ENCODE measurements at places on chromosomes 12 and 14.

DNA sequence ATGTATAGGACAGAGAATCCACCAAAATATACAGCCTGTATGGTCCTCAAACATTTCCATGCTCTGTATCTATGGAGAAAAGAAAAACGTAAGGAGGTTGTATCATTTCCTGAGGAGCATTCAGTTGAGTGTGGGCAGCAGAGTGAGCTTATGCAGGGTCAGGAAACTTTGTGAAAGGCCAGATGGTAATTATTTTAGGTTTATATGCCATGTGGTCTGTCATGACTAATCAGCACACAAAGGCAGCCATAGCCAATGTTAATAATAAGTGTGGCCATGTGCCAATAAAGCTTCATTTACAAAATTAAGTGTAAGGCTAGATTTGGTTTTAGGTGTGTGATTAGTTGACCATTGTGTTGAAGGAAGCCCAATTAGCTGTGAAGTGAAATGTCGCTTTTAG is 33.2 kb upstream of the A2M start:
- H3K4me3 ChIP-seq, result no peak overlapping the region
- H3K36me3 ChIP-seq, result no peaks in the 10 kb centered on the region
- no peak for DNase-seq
- H3K27ac ChIP-seq, result no peak overlapping the region
- H3K27me3 ChIP-seq, result no peaks in the 10 kb centered on the region
- H3K4me1 ChIP-seq, result no peaks in the 10 kb centered on the region

- no peak for DNase-seq
- no peak overlapping the region for H3K27ac ChIP-seq
- no peaks in the 10 kb centered on the region for H3K27me3 ChIP-seq
- no peaks in the 10 kb centered on the region for H3K4me1 ChIP-seq
Observed at GRCh38 chr12:131209082-131210070, 255.7 kb downstream of the ADGRD1 start.

DNA sequence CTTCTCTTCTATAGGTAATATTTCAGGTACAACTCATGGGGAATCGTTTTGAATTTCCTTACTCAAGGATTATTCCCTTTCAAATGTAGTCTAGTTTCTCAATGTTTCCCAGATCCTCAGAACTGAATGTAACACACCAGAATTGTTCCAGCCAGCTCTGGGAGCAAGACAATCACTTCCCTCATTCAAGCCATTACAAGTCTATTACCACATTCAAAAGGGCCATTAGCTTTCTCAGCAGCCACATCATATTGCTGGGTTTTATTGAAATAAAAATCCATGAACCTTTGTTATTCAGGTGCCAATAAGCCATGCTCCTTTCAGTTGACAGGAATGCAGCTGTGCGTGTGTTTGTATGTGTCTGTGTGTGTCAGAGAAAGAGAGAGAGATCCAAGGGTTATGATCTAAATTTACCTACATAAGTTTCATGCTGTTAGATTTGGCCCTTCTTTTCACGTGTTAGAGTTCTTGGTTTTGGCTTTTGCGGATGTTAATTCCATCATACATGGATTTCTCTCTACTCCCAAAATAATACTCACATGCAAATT is 357.7 kb downstream of the BCAT1 start:
- no peak overlapping the region for H3K4me3 ChIP-seq
- H3K36me3 ChIP-seq, result no peaks in the 10 kb centered on the region
- H3K27ac ChIP-seq, result no peak overlapping the region
- no peaks in the 10 kb centered on the region for H3K4me1 ChIP-seq

GRCh38 chr12:103140286-103140685 is 182.8 kb downstream of the ASCL1 start:
- peak; percentile 27 for DNase-seq
- H3K36me3 ChIP-seq, result no peaks in the 10 kb centered on the region
- no peak overlapping the region for H3K4me3 ChIP-seq

DNA sequence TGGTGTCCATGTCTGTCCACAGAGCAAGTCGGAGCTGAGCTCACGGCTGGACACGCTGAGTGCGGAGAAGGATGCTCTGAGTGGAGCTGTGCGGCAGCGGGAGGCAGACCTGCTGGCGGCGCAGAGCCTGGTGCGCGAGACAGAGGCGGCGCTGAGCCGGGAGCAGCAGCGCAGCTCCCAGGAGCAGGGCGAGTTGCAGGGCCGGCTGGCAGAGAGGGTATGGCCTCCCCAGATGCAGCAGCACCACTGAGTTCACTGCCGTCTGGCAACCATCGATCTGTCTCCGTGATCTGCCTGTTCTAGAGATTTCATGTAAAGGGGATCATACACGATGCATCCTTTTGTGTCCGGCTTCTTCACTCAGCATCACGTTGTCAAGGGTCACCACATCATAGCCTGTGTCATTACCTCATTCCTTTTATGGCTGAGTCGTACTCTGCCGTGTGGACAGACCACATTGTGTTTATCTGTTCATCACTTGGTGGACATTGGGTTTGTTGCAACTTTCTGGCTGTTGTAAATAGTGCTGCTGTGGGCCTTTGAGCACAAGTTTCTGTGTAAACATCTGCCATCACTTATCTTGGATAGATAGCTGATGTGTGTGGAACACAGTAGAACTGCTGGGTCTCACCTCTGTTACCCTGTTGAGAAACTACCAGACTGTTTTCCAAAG is 21.9 kb downstream of the HIP1R start:
- H3K4me1 ChIP-seq, result no peaks in the 10 kb centered on the region
- H3K4me3 ChIP-seq, result no peak overlapping the region
- H3K36me3 ChIP-seq, result no peaks in the 10 kb centered on the region
- H3K27ac ChIP-seq, result no peak overlapping the region
- no peak for DNase-seq

DNA sequence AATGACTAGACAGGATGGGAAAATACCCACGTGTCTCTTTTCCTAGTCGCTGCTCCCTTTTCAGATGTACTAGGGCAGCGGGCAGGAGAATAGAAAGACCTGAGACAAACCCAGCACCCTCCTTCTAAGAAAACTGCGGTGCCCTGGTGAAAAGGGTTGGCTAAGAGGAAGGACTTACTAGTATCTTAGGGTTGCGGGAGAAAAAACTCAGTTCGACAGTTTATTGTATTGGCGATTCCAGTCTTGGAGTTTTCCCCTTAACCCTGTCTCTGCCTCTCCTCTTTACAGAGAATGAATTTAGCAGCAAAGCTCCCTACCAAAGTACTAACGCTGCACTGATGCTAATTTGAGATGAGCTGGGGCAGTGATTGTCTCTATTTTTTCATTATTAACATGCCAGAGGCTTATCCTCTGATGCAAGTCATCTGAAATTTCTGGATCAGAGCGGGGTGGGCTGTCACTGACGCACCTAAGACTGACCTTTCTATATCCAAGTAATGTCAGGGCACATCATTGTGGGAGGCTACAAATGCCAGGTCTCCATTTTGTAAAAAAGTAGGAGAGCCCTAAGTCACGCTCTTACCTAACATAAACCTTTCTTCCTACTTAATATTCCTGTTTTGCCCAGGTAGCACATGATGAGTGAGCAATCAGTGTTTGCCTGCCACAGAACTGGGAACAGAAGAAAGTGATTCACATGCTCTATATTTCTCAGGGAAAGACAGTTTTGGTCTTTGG is 916 bp upstream of the PAWR start:
- H3K27me3 ChIP-seq, result no peaks in the 10 kb centered on the region
- no peaks in the 10 kb centered on the region for H3K4me1 ChIP-seq
- H3K27ac ChIP-seq, result peak overlapping the region; percentile 79
- DNase-seq, result peak; percentile 66
- H3K36me3 ChIP-seq, result no peaks in the 10 kb centered on the region

DNA sequence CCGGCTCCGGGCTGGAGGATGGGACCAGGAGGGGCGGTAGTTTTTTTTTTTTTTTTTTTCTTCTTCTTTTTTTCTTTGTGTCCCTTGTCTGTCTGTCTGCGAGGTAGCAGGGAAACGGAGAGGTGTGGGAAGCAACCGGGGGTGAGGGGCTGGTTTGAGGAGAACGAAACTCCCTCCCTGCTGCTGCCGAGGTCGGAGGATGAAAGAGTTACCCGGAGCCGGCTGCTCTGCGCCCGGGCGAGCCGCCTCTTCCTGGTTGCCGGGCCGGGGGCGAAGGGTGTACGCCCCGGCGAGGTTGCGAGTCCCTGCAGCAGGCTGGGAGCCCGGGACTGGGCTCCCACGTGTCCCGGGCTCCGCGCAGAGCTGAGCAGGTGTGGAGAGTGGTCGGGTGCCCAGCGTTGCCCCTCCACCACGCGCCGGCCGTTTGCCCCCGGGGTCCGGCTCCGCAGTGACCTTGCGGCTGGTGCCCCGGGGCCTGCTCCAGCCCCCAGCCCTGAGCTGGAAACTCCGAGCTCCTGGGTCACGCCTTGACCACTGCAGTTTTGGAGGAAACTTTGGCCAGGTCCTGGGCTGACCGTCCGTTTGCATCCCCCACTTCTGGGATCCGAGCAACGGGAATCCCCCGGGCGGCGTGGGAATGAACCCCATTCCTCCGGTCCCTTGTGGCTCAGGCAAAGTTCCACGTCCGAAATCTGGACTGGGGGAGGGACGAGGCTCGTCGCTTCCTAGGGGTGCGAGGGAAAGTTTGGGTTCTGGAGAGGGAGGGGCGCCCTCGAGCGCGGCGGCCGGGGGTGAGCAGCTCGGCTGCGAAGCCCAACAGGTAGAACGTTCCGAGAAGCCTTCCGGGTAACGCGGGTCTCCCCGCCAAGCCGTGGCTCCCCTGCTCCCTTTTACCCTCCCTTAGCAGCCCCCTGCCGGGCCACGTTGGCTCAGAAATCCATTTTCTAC is 1.3 kb downstream of the CHST11 start:
- H3K4me1 ChIP-seq, result peaks cover 5% of the 10 kb centered on the region
- H3K27ac ChIP-seq, result peak overlapping the region; percentile 77
- DNase-seq, result no peak

GRCh38 chr14:79136071-79137044 is 966.2 kb downstream of the NRXN3 start:
- H3K4me1 ChIP-seq, result no peaks in the 10 kb centered on the region
- no peaks in the 10 kb centered on the region for H3K36me3 ChIP-seq

GRCh38 chr12:102631274-102631673 is 150.9 kb upstream of the IGF1 start:
- no peaks in the 10 kb centered on the region for H3K36me3 ChIP-seq
- DNase-seq, result peak; percentile 30
- no peaks in the 10 kb centered on the region for H3K27me3 ChIP-seq
- H3K27ac ChIP-seq, result no peak overlapping the region
- H3K4me1 ChIP-seq, result no peaks in the 10 kb centered on the region

DNA sequence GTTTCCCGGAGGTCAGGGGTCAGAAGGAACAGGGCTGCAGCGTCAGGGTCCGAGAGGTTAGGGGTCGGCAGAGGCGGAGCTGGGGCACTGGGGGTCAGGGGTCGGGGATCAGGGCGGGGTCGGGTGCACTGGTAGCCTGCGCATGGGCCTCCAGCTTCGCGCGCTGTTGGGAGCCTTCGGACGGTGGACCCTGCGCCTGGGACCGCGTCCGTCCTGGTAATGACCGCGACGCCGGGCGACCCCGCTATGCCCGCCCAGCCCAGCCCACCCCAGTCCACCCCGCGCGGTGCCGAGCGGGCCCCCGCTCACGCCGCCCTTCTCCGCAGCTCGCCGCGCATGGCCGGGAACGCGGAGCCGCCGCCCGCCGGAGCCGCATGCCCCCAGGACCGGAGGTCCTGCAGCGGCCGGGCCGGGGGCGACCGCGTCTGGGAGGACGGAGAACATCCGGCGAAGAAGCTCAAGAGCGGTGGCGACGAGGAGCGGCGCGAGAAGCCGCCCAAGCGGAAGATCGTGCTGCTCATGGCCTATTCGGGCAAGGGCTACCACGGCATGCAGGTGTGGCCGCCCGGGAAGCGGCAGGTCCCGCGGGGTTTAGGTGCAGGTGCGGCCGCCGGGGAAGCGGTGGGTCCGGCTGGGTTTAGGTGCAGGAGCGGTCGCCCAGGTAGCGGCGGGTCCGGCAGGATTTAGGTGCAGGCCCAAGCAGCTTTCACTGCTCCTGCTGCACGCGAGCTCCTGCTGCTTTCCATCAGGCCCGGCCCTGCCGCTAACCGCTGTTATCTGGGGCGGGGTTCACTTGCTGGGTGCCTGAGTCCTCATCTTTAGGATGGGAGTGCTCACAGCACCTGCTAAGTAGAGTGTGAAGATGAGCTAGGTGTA is 743 bp downstream of the PUS1 start:
- H3K4me3 ChIP-seq, result peak overlapping the region; percentile 89
- H3K4me1 ChIP-seq, result no peaks in the 10 kb centered on the region
- H3K36me3 ChIP-seq, result peaks cover 11% of the 10 kb centered on the region
- DNase-seq, result peak; percentile 42

- no peak overlapping the region for H3K4me3 ChIP-seq
- H3K27me3 ChIP-seq, result no peaks in the 10 kb centered on the region
- no peaks in the 10 kb centered on the region for H3K4me1 ChIP-seq
- peak; percentile 56 for DNase-seq
- H3K36me3 ChIP-seq, result no peaks in the 10 kb centered on the region
Observed at GRCh38 chr12:26402648-26403047, 207.3 kb downstream of the SSPN start.

- H3K4me3 ChIP-seq, result no peak overlapping the region
- peak; percentile 29 for DNase-seq
- no peaks in the 10 kb centered on the region for H3K4me1 ChIP-seq
- H3K36me3 ChIP-seq, result no peaks in the 10 kb centered on the region
- no peak overlapping the region for H3K27ac ChIP-seq
Observed at GRCh38 chr12:4353785-4354208, 25.7 kb downstream of the FGF23 start.

DNA sequence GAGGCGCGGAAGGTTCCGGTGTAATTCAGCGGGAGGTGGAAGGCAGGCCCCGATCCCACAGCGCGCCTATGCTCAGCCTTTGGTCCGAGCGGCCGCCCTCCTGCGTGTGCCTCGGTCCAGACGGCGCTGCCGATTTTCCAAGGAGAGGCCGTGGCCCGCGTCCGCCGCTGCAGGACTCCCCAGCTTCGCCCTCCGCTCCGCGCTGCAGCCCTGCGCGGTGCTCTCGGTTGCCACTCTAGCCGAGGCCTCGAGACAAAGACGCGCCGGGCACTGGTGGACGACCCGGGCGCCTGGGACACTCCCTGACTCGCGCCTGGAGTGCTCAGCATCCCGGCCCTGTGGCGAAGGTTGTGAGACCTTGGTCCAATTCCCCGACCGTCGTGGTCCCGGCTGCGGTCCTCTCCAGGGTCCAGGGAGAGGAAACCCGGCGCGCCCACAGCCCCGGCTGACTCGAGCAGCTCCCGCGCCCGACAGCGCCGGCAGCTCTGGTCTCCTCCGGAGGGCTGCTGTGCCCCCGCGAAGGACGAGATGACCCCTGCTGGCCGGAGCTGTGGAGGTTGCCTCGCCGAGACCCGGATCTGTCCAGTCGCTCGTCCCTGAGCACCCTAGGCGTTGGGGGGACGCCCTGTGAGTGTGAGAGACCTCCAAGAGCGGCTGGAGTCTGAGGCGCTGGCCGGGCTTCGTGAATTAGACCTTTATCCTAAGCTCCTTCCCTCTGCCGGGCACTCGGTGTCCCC is 6.5 kb downstream of the HOXC12 start:
- H3K27ac ChIP-seq, result no peak overlapping the region
- peaks cover 96% of the 10 kb centered on the region for H3K27me3 ChIP-seq
- DNase-seq, result no peak
- H3K4me3 ChIP-seq, result no peak overlapping the region
- H3K36me3 ChIP-seq, result no peaks in the 10 kb centered on the region
